ENCODE measurements at places on chromosomes 6 and 20.
A peak's percentile ranks its signal among the peaks of the same experiment; 100 is the strongest.

DNA sequence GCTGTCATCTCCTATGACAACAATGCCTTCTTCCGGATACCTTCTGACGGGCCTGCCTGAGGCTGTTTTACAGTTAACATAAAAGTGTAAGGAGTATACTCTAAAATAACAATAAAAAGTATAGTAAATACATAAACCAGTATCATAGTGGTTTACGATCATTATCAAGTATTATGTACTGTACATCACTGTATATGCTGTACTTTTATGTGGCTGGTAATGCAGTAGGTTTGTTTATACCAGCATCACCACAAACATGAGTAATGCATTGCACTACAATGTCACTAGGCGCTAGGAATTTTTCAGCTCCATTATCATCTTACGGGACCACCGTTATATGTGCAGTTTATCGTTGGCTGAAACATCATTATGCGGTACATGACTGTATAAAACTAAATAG lies 76.5 kb downstream of the VEGFA start:
- no peak for DNase-seq

GRCh38 chr20:1274485-1275311 lies 8.6 kb downstream of the SNPH start:
- DNase-seq, result peak; percentile 74

- DNase-seq, result no peak
These were observed 235.1 kb downstream of the GJA1 start for GRCh38 chr6:121670511-121670910.

- no peak for DNase-seq
These were observed 4.2 kb downstream of the MLN start for GRCh38 chr6:33799454-33800113.

DNA sequence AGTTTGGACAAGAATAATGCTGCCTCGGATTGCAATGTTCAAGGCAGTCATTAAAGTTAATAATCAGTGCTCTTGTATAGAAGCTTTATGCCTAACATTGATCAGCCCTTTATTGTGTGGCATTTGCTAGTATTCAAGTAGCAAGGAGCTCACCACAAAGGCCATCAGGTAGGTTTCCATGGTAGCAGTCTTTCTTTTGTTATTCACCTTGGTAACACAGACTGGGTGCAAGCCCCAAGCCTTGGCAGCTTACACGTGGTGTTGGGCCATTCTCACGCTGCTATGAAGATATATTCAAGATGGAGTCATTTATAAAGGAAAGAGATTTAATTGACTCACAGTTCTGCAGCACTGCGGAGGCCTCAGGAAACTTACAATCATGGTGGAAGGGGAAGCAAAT lies 149.3 kb downstream of the ADAT2 start:
- no peak for DNase-seq

DNA sequence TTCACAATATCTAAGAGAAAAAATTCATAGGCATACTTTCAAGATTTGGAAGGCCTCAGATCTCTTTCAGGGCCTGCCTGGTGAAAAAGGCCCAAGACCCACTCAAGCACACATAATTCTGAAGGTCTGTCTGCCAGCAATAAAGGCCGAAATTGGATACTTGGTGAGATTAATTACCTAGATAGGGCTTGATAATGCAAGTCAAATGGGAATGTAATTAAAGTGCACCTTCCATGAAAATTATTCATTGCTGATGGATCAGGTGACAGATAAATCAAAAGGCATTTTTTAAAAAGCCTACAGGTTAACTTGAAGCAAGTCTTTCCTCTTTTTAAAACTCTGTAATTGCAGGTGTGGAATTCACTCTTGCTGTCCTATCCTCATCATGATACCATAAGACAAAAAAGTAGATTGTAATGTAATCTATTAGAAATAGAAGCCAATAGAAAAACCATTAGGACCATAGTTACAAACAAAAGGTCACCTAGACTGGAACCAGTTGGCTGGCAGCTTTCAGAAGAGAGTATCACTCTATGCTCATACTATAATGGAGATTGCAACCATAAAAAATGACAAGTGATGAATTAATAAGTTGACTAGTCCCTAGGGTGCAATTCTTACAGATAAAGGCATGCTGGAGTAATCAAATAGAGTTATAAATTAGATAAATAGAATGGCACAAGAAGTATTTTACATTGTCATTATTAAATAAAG lies 77.3 kb downstream of the EPHA7 start:
- DNase-seq, result no peak

DNA sequence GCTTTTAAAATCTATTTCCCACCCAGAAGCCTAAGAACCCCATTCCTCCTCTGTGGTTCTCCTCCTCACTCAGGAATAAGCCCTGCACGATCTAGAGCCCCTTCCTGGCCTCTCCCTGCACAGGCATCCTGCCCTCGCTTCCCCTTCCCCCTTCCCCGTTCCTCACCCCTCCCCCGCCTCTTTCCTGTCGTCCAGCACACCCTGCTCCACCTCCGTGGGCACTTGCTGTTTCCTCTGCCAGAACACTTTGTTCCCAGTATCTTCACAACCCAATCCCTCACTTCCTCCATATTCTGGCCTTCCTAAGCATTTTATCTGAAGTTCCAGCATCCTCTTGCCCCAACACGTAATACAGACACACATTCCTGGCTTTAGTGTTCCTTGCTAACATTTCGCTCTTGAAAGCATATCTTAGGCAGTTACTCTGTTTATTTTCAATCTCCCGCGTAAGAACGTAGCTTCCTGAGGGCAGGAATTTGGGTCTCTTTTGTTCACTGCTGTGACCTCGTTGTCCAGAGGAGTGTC lies 20.2 kb upstream of the SLC22A2 start:
- DNase-seq, result peak; percentile 84

GRCh38 chr6:162336359-162336758 lies 391.2 kb downstream of the PRKN start:
- DNase-seq, result no peak

DNA sequence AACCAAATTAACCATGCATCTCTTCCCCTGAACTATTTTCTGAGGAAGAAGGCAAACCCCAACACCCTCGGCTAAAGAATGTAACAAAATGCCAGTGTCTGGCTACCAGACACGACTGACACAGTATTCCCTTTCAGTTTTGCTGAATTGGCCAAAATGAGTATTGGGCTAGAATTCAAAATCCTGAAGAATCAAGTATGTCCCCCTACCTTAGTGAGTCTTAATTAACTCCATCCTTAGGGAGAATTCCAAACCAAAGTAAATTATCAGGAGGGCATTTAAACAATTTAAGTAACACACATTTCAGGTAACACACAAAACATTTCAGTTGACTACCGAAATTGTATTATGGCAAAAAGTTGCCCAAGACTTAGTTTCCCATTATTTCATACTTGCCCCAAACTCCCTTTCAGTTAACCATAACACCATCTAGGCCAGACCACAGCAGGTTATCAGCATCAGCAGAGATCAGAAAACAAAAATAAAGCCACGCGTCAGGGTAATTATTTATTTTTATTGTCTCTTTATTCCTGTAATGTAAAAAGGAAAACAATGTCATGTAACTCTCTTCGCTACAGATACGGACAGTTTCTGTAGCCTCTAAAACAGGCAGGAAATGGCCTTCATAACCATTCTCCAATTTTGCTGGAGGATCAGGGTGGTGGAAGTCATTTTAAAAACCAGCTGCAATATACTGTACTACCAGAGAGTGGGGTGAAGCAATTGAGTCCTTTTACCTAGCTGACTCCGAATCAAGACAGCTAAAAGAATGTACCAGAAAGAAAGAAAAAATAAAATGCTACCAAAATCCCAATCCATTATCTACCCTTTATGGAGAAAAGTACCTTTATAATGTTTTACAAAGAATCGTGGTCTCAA lies 1.9 kb downstream of the SNX5 start:
- no peak for DNase-seq

DNA sequence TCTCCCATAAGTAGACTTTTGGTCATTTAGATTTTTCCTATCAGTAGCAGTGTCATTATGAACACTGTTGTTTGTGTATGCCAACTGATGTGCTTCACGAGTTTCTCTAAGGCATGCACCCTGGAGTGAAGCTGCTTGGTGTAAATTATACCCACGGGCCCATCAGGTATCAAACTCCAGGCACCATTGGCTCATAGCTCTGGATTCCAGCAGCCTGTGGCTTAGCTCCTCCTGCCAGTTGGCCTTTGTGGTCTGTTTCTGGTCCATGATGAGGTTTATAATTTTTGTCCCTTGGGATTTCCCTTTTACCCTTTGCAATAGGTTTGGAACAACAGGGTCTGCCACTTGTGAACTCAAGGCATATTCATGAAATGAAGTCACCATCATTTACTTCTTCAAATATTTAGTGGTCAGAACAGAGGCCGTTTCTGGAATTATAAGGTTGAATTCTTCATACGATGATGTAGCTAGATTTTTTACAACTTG lies 350.5 kb downstream of the PRL start:
- no peak for DNase-seq

DNA sequence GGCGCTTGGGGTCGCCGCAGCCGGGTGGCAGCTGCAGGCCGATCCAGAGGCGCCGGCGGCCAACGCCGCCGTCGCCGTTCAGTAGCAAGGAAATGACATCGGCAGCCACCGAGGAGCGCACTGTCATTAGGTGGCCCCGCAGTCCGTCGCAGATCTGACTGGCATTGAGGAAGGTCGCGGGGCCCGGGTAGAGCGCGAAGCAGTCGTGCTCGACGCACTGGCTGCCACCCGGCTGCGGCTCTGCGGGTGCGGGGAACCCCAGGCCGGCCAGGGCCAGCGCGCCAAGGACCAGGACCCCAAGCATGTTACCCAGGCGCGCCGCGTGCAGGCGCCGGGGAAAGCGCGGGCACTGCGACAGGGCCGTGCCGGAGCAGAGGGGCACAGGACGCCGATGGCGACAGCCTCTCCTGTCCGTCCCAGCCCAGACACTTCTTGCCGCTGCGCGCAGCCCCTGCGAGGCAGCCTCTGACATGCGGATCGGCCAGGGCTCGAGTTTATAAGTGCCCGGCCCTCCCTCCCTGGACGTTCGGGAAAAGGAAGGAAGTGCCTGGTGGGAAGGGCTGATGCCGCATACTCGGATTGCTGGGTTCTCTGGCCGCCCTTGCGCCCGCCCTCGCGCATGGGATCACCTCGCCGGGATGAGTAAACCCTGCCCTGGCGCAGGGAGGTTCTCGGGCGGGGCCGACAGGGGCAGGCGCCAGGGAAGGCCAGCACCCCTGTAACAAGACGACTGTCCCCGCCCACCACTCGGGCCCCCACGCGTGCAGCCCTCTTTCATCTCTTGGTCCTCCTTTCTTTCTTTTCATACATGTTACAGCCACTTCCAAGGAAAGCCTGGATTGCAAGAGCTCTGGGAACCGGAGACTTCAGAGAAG lies at the start of gene THBD:
THBD (minus strand) TSS at position 472 of the 875 bp plus-strand sequence; CDS start at position 304, 168 bp downstream.
- DNase-seq, result no peak

GRCh38 chr6:165186441-165187205 lies 122.8 kb downstream of the C6orf118 start:
- DNase-seq, result no peak

GRCh38 chr20:7090811-7091210 lies 323.3 kb downstream of the BMP2 start:
- no peak for DNase-seq

DNA sequence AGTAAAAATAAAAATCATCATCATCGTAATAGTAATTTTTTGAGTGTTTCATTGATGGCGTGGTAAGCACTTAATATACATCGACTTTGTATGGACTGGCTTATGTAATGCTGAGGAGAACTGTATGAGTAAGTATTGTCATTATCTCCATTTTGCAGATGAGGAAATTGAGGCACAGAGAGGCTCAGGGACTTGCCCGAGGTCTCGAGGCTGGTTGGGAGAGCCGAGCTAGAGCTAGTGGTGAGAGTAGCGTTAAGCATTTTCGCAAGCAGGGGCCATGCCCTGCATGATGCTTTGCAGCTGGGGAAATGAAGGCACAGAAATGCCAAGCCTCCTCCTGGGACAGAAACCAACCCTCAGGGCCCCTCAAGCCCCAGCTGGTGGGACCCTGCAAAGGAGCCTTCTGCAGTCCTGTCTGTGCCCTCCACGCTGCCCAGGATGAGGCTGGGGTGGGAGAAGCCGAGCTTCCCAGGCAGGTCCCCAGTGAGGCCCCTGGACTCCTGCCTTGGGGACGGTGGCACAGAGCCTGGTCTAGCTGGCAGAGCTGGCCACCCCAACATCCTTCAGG lies 31.1 kb upstream of the STX16 start:
- no peak for DNase-seq

DNA sequence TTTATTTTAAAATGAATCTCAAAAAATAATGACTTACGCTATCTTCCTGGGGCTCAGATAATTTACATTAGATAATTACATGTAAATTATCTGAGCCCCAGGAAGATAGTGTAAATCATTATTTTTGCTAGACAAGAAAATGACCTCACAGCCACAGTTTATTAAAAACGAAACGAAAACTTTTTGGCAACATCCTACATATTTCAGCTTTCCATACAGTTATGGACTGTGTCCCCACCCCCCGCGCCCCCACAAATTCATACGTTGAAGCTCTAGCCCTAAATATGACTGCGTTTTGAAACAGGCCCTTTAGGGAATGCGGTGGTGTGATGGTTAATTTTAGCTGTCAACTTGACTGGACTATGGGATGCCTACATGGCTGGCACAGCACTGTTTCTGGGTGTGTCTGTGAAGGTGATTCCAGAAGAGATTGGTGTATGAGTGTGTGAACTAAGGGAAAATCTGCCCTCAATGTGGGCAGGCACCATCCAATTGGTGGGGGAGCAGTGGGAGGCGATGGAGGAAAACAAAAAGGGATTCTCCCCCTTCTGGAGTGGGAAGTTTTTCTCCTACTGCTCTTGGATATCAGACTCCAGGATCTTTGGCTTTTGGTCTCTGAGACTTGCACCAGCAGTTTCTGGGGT lies 52.6 kb downstream of the TRPC4AP start:
- DNase-seq, result no peak

- DNase-seq, result no peak
These were observed 1.3 kb upstream of the HLA-A start for GRCh38 chr6:29941016-29941415.

DNA sequence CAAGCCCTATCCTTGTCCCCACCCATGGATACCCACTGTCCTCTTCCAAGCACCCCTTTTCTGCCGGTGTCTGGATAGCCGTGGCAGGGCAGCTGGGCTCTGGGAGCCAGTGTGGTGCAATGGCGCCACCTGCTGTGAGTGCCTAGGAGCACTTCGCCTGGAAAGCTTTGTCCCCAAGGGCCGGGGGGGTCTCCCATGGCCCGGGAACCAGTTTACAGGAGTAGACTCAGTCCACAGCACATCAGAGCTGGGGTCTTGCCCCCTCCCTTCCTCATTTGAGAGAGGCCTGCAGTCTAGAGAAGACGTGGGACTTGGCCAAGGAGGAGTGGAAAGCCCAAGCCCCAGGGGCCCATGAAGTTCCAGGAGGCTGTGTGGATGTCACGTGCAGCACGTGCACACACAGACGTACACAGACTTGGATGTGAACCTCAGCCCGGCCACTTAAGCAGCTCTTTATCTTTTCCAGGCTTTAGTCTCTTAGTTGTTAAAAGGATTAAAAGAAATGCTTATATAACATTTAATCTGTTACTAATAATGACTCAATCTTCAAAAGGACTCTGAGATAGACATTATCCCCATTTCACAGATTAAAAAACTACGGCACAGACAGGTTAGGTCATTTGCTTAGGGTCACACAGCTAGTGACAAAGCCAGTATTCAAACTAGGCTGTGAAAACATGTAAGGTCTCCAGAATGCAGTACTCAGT lies 40.9 kb upstream of the CDH22 start:
- DNase-seq, result no peak
